ENCODE measurements at places on chromosomes 2 and 18.

DNA sequence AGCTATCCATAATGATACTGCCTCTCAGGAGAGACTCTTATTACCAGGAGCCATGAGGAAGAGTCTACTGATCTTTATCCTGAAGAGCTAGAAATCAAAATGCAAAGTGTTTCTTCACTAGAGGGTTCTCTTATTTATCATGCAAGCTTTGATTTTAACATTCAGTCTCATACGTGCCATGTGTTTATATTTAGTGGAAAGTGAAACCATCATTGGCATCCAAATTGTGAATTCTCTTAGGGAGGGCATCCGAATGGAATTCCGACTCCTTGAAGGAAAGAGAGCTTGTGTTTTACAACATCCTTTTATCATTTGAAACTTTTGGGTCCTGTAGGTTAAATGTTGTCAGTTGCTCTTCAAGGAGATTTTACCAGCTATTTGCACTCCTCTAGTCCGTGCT lies 170.4 kb upstream of the SESTD1 start:
- DNase-seq, result peak; percentile 22

- peak; percentile 44 for DNase-seq
Observed at GRCh38 chr2:85648619-85649018, 19.4 kb downstream of the SFTPB start.

- DNase-seq, result no peak
Observed at GRCh38 chr18:50558948-50559751, 737 bp upstream of the MAPK4 start.

DNA sequence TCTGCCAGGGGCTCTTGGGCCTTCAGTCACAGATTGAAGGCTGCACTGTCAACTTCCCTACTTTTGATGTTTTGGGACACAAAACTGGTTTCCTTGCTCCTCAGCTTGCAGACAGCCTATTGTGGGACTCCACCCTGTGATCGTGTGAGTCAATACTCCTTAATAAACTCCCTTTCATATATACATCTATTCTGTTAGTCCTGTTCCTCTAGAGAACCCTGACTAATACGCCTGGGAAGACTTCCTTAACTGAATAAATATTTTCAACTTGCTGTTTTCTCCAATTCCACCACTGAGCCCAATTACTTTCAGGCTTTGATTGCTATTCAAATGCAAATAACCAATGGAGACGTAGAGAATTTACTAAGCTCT lies 61.4 kb upstream of the CCDC195 start:
- DNase-seq, result no peak

DNA sequence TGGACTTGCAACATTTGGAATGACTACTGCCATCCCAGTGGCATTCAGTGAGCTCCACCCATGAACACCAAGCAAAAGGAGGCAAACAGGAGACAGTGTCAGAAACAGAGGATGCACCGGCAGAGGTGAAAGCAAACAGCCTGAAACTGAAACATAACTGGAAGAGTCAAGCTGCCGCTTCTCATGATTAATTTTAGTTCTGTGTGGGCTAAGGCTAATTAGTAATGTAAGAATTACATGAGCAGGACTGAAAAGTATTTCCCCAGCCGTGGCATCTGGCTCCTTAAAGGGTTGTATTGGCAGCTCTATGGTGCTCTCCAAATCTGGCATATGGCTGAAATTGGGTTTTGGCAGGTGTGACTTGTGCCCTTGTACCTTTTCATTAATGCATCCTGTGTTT lies 1108.1 kb downstream of the TSN start:
- no peak for DNase-seq

GRCh38 chr2:172962824-172963223 lies 112.8 kb upstream of the MAP3K20 start:
- no peak for DNase-seq

DNA sequence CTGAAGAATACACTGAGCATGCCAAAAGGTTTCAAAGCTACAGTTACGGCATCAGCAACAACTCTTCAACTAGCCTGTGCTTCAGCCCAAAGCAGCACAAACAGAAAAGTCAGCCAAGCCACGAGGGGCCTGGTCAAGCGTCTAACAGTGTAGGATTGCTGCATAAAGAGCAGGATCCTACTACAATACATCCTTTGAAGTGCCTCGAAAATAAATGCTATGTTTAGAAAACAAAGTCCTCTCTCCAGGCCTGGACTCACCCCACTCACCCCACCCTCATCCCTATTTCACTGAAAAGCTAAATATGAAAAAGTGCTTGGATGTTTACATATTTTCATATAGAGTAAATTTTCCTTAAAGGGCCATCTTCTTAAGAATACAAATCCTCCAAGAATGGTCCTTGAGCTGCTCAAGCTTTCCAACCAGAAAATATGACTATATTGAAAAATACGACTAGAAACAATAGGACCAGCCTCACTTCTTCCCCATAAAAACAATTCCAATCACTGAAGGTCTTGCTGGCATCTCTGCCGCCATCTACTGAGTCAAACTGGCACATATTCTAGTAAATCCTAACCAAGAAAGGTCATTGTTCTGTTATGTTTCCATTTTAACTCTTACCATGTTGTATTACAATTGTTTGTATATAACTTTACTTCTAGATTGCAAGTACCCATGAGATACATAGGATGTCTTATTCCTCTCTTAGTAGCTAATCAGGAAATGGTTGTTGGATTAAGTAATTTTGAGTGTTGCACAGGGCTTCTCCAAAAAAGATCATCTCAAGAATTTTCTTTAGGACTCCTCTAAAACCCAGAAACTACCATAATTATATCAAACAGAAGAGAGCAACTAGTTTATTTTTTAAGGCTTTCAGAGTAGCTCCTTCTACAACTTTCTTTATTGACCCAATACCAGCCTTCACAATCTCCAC lies 63.6 kb downstream of the CLHC1 start:
- peak; percentile 62 for DNase-seq

DNA sequence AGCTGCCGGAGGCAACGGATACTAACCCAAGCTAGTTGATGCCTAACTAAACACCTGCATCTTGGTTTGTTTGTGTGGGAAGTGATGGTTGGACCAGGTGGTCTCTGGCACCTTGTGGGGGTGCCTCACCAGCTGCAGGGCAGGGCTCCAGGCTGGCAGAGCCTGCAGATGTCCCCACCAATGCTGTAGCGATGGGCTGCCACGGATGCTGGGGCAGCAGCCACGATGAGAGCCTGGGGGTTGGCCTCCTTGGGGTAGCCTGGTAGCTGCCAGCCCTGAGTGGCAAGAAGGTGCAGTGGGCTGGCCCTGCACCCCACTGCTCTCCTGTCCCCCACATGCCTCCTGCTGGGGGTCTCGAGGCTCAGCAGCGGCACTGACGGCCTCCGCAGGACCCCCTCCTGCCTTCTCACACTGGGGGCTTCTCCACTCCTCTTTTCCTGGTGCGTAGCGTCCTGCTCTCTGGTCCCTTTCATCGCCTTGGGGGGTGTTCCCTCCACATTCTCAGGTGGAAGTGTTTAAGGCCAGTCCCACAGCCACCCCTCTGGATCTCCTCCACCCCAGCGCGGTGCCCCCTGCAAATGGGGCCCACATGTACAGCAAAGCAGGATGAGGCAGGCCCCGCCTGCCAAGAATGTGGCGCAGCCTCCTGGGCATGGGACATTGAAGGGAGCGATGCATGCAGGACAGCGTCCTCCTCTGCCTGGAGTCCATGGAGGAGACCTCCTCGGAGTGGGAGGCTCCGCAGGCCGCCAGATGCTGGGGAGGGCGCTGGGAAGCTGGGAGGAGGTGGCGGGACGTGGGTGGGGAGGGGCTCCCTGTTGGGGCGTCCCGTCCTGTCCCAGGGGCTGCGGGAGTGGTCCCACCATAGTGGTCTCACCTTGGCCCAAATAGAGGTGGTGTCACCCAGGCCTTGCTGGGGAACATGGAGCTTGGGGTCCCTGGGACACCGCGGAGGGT lies 173.1 kb downstream of the ASB1 start:
- no peak for DNase-seq

- DNase-seq, result no peak
Observed at GRCh38 chr2:191643429-191643828, 34.5 kb upstream of the NABP1 start.

DNA sequence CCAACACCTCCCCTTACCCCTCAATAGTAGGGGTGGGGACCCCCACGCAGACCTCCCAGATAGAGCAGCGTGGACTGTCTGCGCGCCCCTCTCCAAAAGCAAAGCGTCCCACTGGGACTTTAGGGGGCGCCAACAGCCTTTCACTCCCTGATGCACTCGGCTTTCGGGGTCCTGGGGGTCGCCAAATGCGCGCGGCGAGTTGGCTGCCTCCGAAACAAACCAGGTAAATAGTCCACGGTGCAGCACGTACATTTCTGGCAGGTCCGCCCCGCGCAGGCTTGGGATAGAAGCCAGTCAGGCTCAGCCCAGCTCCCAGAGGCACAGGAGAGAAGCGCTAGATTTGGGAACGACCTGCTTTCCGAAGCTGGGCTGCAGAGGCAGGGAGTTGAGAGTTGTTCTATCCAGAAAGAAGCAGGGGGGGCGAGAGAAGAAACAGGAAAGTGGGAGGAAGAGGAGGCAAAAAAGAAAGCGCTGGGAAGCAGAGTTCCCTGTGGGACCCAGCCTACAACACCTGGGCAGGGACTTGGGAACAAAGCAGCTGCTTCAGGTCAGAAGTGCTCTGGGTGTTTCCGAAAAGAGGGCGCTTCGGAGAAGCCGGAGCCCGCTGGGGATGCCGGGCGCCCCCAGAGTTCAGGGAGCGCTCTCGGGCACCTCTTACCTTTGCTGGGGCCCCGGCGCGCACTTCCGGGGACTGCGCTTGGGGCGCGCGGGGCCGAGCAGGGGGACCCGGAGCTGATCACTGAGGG lies 544 bp downstream of the EVA1A start:
- DNase-seq, result no peak

DNA sequence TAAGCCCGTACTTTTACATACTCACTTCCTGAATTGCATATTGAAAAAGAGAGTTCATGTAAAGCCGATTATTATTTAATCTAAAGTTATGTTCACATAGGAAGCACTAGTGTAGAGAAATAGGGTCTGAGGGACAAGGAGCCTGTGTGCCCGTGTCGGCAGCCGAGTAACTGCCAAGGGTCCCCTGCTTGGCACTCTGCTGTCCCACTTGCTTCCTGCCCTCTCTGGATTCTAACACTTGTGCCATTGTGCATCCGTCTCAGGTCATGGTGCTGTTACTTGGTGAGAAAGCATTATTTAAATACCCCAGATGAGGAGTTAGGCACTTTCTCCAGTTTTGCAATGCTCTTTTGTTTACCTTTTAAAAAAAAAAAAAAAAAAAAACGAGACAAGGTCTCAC lies 236.3 kb downstream of the AGAP1 start:
- DNase-seq, result no peak

GRCh38 chr2:97752342-97753334 lies 39.3 kb downstream of the ZAP70 start:
- DNase-seq, result no peak

DNA sequence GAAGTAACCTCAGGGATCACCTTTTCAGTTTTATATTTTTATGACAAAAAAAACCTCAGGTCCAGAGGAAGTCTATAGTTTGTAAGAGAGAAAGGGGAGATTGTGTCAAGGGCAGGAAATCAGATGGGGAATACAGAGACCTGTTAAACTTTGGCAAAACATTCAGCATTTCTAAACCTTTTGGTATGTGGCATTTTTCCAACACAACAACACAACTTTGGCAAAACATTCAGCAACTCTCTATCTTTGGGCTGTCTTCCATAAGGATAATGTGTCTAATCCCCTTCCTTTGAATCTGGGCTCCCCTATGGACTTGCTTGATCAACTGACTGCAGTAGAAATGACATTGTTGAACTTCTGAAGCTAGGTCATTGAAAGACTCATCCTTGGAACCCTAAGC lies 220.6 kb upstream of the CCDC68 start:
- DNase-seq, result peak; percentile 24

DNA sequence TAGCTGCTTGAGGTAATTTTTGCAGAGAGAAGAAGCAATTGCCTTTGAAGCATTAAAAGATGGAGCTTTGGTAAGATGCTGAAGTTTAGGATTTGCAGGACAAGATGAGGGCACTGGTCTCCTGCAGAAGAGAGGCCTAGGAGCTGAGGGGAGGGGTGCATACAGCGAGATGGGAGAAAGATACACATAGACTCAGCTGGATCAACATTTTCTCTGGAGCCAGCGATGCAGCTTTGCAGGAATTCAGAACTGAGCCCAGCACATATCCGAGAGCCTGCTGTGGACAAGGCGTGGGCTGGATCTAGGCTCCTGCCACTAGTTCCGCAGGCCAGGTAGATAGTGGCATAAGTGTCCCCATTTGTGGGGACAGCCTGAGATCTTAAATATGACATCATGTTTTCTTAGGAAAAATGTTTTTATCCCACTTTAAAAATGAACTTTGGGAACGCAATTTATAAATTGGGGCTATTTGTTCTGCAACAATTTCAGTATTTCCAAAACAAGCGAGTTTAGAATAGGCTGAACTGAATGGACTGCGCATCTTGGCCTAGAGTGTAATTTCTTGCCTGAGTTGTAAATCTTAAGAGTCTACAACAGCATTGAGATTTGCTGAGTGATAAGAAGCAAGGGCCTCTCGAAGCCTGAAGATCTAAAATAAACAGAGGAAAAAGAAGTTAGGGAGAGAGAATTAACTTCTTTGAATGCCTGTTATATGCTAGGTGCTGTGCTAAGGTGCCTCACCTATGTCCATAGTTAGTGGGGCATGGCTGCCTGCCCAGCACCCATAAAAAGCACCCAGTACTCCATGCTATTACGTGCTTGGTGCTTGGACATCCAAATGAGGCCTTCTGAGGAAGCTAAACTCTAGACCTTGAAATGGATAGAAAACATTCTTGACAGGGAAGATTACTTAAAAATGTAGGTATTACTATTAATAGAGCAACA lies 17.3 kb downstream of the GRHL1 start:
- DNase-seq, result no peak

GRCh38 chr2:96882230-96882629 lies 12.3 kb upstream of the SEMA4C start:
- DNase-seq, result no peak

GRCh38 chr2:128665113-128665512 lies 346.4 kb upstream of the HS6ST1 start:
- DNase-seq, result no peak

GRCh38 chr2:144683966-144684365 lies 164.0 kb upstream of the ZEB2 start:
- DNase-seq, result no peak

DNA sequence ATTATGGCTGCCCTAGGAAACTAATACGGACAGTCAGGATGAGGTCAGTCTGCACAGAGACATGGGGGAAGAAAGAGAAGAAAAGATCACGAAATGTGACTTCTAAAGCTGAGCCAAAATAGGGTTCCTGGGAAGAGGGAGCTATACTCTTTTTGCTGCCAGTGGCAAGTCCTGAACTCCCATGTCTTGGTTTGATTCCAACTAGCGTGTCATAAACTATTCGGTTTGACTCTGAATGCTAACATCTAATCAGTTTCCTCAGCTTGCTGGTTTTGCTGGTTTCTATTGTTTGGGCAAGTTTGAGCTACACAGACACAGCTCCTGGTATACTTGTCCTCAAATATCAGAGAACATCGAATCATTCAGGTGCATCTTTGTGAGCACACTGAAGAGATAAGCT lies 80.5 kb upstream of the CYP1B1 start:
- no peak for DNase-seq

DNA sequence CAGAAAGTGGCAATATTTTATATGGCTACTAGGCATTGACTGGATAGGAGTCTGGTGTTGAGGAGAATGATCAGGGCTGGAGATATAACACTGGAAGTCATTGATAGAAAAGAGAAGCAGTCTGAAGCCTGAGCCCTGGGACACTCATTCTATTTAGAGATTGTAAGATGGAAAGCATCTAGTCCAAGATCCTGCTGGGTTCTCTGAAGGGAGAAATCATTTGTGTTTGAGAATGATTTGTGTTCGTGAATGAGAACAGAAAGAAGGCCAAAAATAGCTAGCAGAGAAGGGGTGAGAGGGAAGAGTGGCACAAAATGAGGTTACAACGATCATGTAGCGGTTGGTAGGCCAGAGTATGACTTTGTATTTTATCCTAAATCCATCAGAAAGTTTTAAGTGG lies 7.6 kb upstream of the ALS2 start:
- no peak for DNase-seq

GRCh38 chr18:26071725-26072124 lies 18.7 kb downstream of the SS18 start:
- DNase-seq, result no peak

All from GM04504 (cell line).